NCI-H1105 treated with DMSO at 0.1 percent for 48 hours (cell line): ENCODE measurements at places on chromosomes 12 and 14.

- DNase-seq: no peak
Observed at GRCh38 chr12:117069926-117070900, 29.0 kb downstream of the TESC start.

DNA sequence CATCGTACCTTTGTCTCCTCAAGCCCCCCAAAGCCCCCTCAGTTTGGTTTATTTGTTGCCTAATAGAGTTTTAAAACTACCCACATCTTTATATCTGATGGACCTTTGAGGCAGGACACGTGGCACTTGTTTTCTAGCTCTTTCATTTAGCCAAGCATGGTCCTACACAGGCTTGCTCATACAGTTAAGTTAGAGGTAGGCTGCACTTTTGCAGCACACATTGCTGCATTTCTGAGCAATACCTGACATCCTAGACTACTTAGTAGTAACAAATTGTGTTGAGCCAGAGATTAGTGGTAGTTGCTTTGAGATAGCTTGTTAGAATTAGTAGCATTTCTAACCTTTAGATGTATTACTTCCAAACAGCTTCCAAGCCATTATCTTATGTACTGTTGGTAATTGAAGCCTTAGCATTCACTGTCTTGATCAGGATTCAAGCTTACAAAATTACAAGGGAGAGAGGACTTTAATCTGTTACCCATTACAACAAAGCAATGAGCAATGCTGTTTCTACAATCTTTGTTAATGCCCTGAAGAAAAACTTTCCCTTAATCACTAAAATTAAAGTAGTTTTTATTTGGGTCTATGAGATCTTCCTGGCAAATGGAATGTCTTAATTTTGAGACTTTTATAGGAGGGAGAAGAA is 96.6 kb downstream of the WNK1 start:
- DNase-seq: no peak

- no peak for DNase-seq
Observed at GRCh38 chr12:79841248-79841877, 93.5 kb downstream of the PPP1R12A start.

- DNase-seq: no peak
Observed at GRCh38 chr12:53624956-53625355, 1.2 kb downstream of the ATF7 start.

- no peak for DNase-seq
Observed at GRCh38 chr14:60272177-60272576, 23.2 kb downstream of the PPM1A start.

- no peak for DNase-seq
Observed at GRCh38 chr14:99514552-99515300, 33.5 kb downstream of the CCNK start.

GRCh38 chr12:51028126-51028812 is 2.1 kb upstream of the SLC11A2 start:
- peak; percentile 8 for DNase-seq

DNA sequence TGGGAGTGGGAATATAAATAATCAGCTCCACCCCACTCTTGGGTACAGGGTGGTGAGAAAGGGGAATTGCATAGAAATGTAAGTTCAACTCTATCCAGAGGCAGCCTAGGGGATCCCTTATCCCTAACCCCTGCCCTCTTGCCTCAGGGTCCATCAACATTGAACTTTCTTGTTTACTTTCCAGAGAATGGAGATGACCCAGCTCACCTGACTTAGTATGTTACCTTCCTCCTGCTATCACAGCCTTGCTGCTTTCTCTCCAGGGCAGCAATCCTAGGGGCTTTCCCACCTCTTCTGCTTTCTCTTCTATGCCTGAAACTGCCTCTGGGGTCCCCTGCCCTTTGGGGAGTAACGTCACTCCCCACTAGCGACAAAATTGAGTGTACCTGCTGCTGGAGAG is 2.7 kb downstream of the LRP1 start:
- DNase-seq: no peak

- no peak for DNase-seq
Observed at GRCh38 chr12:110733089-110733715, 9.5 kb downstream of the PPP1CC start.

- no peak for DNase-seq
Observed at GRCh38 chr12:109987615-109988014, 8.6 kb downstream of the GIT2 start.
